ENCODE measurements at places on chromosomes 1 and 21.

DNA sequence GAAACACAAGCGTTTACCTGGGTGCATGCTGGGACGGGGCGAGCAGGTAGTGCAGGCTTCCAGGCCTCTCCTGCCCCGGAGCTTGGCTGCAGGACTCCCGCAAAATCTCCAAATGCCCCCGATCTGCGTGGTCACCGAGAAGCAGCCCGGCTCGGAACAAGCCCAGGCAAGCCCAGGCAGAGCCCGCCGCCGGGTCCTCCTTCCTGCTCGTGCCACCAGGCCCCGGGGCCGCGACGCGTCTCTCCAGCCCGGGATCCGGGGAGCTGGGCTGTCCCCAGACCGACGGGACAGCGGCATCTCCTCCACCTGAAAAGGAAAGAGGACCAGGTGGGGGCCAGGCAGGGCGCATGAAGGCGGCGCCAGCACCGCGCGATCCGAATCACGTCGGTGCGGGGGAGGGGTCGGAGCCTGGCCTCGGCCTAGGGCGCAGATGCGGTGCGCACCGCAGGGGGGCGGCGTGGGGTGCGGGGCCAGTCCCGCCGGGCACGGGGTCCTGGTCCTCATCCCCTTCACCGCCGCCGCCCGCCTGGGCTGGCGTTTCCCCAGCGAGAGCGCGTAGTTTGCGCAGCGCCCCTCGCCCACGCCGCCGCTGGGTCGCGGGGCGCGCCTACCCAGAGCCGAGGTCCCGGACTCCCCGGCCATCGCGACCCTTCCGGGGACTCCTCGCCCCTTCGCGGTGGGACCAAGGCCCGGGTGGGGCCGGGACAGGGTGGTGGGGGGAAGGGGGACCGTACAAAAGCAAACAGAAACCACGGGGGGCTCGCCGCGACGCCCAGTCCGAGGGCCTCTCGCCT lies 52.4 kb upstream of the H6PD start:
- peak; percentile 46 for DNase-seq

GRCh38 chr1:47333578-47333921 lies at the start of gene CMPK1:
CMPK1 (plus strand) TSS chr1:47333790; CDS start chr1:47333946, 156 bp downstream.
- DNase-seq: peak; percentile 90

DNA sequence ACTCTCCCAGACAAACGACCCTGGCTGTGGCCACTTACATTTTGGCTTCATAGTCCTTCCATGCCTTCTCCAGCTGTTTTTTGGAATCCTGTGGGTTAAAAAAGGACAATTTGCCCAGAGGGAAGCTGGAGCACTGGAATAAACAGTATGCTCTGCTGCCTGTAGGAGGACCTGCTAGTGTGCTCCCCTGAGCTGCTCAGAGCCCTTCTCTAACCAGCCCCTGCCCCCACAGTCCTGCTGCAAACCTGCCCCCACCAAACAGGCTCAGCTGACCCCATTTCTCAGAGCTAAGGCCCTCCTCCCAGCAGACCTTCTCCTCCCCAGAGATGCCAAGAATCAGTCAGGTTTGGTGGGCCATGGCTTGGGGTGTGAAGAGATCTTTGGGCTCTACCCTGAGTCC lies 26.9 kb upstream of the TCEA3 start:
- DNase-seq: no peak

GRCh38 chr1:113192242-113192641 lies 119.2 kb downstream of the LRIG2 start:
- no peak for DNase-seq

DNA sequence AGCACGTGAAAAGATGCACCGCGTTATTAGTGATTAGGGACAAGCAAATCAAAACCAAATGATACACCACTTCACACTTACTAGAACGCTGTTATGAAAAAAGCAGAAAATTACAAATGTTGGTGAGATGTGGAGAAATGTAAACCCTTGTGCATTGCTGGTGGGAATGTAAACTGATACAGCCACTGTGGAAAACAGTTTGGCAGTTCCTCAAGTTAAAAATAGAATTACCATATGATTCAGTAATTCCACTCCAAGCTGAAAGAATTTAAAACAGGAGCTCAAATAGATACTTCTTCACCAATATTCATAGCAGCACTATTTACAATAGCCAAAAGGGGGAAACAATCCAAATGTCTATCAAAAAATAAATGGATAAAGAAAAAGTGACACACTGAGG lies 10.3 kb upstream of the EVI5 start:
- DNase-seq: no peak

GRCh38 chr1:176056312-176056711 lies 150.8 kb downstream of the COP1 start:
- DNase-seq: no peak

DNA sequence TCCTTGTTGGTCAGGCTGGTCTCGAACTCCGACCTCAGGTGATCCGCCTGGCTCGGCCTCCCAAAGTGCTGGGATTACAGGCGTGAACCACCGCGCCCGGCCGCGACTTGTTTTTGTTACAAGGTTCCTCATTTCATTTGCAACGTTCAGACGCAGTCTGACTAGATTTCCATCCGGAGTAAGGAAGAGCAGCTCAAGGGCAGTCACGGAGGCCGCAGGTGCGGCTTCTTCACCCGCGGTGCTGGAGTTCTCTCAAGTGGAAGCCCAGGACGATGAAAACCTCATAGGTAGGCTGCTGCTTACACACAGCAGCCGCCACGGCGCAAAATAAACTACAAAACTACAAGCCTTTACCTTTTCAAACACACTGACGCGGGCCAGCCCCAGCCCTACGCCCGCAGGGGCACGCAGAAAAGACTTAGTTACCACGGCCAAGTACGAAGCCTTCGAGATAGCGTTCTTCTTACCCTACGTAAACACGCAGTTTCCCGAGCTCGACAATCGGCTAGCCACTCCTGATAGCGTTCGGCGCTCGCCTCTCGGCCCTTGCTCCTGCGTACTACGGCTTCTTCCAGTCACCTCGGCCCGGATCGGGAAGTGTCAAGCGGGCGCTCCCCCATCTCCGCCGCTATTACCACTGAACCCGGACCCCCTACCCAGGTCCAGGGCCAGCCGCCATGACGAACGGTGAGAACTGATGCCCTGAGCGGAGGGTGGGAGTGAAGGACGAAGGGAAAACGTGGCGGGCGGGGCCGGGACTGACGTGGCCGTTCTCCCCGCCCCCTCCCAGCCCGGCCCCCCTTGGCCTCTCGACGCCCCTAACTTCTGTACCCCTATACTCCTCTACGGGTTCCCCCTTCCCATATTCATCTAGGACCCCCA lies at the start of gene TMEM167B:
TMEM167B (plus strand) TSS at position 569 of the 882 bp plus-strand sequence; CDS start at position 678, 109 bp downstream.
- DNase-seq: peak; percentile 94

DNA sequence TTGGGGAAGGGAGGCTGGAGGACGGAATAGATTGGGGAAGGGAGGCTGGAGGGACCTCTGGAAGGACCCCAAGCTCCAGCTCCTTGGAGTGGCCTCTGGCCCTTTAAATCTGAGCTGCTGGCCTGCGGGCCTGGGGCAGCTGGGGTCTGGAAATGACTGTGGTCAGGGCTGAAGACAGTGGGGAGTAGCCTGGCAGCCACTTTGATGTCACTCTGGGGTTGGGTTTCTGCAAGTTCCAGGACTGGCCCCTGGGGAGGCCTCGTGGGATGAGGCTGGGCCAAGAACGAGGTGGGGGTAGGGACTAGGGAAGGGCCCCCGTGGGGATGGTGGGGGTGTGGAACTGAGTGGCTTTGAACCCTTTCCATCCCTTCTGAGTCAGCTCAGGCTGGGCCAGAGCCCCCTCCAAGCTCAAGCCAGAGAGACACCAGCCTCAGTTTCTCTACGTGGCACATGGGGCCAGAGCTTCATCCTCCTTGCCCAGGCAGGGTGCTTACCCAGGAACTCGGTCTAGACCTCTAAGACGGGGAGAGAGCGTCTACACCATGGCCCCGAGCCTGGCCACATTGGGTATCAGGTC lies 59.7 kb downstream of the ALPL start:
- no peak for DNase-seq

DNA sequence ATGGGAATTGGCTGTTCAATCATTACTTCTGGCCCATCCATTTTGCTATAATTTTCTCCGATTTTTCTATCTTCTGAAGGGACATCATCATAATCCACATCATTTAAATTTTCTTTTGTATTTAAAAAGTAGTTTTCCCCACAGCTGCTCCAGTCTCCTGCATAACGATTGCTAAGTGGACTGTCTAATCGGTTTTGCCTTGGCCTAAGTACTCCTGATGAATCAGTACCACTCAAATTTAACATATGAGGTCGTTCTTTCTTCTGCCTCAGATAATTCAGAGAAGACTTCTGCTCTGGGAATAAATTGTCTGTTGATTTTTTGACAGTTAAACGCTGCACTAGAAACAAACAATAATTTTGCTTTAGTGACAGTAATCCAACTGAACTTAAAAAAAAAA lies 41.9 kb downstream of the SYDE2 start:
- DNase-seq: no peak

DNA sequence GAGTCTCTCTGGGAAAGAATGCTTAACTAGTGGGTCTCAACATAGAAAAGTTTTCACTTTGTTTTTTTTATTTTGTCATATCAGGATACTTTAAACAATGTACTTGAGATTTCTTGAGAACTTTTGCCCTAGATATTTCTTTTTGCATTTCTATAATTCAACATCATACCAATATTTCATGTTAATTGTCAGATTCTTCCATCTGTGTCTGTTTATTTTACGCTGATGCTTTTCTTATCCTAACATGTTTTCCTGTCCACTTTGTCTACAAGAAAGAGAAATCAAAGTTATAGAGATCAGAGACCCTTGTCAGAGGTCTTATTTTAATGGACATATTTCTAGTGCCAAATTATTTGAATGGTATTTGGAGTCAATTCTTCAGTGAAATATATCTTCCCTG lies 95.5 kb upstream of the B3GALT2 start:
- no peak for DNase-seq

DNA sequence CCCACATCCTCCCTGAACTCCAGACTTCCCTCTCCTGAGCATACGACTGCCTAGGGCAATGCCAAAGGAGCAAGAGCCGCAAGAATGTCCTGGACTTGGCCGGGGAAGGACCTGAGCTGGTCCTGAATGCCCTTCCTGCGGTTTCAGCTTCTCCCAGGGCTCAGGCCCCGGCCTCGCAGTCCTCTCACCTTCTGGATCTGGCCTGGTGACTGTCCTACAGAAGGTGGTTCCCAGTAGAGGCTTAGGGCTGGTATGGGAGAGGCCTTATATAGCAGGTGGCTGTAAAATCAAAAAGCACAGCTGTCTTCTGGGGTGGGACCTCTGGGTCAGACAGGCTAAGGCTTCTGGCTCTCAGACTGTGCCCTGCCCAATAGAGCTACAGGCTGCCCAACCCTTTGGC lies at the start of gene LYPD8:
LYPD8 (minus strand) TSS at position 243 of the 400 bp plus-strand sequence. CDS start 4,678 bp downstream, outside the sequence.
- no peak for DNase-seq

- no peak for DNase-seq
These were observed 53.3 kb downstream of the GATAD2B start for GRCh38 chr1:153869486-153869885.

- DNase-seq: no peak
These were observed 98.1 kb downstream of the KCTD3 start for GRCh38 chr1:215665215-215665614.

- peak; percentile 68 for DNase-seq
These were observed 112.6 kb downstream of the ADAMTS1 start for GRCh38 chr21:26732432-26733221.

GRCh38 chr1:201089596-201089995 lies 22.6 kb downstream of the CACNA1S start:
- no peak for DNase-seq

DNA sequence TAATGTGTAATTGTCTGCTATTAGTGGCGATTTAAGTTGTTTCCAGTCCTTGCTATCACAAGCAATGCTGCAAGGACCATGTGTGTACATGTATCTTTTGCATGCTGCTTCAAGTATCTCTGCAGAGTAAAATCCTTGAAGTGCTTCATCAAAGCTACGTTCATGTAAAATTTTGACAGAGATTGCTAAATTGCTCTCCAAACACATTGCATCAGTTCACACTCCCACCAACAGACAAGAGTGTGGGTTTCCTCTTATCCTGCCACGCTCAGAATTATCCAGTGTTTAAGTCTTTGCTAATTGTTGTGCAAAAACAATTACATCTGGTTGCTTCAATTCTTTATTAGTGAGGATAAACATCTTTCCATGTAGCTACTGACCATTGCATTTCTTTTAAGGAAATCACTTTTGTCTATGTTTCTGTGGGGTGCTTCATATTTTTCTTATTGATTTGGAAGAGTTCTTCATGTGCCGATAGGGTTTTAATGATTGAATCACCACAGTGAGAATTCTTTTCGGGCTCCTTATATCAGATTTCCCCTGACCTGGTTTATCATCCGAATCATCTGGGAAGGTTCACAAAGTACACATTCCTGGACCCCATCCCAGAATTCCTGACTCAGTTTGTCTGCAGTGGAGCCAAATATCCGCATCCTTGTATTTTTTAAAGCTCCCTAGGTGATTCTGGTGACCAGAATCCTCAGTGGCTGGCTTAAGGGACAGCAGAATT lies 56.3 kb upstream of the GALNT2 start:
- no peak for DNase-seq

- DNase-seq: peak; percentile 26
These were observed 5.5 kb downstream of the NCAM2 start for GRCh38 chr21:21003701-21004100.

DNA sequence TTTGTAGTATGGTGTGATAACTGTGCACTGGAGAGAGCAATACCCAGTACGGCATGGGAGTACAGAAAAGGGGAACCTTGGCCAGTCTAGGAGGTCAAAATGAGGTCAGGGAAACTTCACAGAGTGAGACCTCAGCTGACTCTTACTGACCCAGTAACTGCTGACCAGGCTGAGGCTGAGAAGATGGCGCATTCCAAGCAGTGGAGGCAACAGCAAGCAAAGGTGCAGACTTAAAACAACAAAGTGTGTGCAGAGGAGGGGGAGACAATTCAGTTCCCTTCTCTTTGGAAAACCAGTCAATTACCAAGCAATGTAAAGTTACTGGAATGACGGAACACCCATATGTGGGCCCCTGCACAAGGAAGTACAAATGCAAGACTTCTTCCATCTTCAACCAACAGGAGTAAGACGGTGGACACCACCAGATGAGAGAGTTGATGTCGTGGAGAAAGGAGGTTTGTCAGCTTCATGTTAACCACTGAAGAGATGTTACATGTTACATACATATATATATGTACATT lies 54.6 kb upstream of the PRDX6 start:
- DNase-seq: no peak

GRCh38 chr1:228445843-228446650 lies 29.4 kb upstream of the TRIM17 start:
- DNase-seq: peak; percentile 65

GRCh38 chr1:15210651-15211375 lies 36.2 kb upstream of the FHAD1 start:
- DNase-seq: no peak
